ENCODE measurements at places on chromosomes 6 and 20. TPM values are rescaled to one million over a fixed set of nuclear protein-coding genes. Genes with fewer than 3 reads are reported as not detected.

DNA sequence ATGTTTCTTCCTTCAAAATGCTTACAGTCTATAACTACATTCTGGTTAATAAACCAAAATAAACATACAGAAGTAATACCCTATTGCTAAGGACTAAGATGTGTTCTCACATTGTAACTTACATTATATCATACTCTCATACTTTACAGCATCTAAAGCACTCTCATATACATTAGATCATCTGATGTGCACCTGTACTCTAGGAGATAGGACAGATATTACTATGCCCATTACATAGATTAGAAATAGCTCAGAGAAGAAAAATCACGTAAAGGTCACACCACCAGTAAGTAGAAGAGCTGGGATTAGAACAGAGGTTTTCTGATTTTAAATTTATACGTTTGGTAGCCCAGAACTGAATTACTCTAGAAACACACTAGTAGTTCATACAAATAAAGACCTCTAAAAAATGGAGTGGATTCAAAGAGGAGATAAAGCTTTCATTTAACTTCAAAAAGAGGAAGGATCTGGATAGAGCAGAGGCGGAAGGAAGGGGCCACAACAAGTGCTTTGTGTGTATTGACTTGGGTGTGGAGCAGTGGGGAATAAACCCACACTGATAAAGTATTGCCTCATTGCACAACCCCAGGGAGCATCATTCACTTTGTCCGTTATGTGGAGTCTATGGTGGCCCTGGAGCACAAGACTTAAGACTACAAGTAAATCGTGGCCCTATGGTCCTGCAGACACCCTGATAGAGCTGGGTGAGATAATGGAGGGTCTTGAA is 30.9 kb downstream of the SLC2A12 start:
- no peak for DNase-seq

DNA sequence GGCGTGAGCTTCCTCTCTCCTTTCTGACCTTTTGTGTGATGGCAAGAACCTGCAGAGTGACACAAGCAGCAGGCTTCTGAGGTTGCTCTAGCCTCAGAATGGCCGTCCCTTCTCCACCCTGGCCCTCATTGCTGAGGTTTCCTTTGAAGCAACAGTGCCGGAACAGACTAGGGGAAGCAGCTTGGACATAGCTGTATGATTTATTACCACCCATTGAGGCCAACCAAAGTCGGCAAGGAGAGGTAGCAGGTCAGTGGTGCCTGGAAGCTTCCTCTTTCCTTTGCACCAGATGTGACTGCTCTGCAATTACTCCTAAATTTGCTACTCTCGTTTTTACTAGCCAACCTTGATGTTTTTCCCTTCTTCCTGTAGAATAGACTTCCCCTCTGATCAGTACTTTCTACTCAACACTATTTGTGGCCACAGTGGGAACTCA is 31.4 kb downstream of the PTPN1 start:
- no peak for DNase-seq

DNA sequence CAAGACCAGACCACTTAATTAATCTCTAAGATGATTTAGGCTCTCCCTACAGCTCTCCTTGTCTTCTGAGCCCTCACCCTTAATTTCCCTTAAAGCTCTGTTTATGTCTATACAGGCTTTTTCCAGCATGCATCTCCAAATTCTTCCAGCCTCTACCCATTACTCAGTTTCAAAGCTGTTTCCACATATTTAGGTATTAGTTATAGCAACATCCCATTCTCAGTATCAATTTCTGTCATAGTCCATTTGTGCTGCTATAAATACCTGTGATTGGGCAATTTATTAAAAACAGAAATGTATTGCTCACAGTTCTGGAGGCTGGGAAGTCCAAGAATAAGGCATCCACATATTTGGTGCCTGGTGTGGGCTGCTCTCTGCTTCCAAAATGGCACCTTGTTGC is 2.3 kb upstream of the SERPINB1 start:
- DNase-seq: no peak

- DNase-seq: no peak
These were observed 9.5 kb downstream of the NPEPL1 start for GRCh38 chr20:58702161-58702510.

DNA sequence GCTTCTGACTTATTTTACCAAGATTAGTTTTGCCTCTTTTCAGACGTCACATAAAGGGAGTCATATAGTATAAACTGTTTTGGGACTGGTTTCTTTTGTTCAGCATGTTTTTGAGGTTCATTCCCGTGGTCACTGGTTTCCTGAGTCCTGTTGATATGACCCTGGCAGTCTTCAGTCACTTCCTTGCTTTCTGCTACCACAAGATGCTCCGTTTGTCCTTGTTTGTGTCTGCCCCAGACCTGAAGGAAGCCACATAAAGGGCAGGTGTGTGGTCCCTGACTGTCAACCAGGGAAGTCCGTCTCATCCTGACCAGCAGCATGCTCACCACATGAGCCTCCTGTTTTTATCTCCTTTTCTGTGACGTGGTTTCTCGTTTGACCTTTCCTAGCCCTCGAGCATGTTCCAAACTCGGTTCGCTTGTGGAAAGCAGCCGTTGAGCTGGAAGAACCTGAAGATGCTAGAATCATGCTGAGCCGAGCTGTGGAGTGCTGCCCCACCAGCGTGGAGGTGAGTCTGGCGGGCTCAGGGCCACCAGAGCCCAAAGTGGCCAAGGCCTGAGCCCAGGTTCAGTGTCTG is 26.1 kb upstream of the C20orf204 start:
- no peak for DNase-seq

DNA sequence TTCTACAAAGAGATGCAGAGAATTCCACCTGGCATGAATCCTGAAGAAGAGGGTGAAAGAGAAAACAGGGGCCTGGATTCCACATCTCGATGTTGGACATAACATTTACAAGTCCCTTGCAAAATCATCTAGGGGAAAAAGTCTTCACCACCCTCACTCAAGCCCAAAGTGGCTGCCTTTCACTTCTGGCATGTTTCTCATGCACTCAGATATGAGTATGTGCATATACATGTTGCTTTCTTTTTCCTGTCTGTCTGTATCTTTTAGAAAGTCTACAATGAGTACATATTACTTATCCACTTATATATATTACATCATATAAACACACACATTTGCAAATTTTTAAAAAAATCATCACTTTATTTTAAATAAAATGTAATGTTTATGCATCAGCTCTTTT is 159.3 kb downstream of the KIF6 start:
- no peak for DNase-seq

GRCh38 chr6:100472674-100473073 is 8.0 kb upstream of the SIM1 start:
- DNase-seq: peak; percentile 64

DNA sequence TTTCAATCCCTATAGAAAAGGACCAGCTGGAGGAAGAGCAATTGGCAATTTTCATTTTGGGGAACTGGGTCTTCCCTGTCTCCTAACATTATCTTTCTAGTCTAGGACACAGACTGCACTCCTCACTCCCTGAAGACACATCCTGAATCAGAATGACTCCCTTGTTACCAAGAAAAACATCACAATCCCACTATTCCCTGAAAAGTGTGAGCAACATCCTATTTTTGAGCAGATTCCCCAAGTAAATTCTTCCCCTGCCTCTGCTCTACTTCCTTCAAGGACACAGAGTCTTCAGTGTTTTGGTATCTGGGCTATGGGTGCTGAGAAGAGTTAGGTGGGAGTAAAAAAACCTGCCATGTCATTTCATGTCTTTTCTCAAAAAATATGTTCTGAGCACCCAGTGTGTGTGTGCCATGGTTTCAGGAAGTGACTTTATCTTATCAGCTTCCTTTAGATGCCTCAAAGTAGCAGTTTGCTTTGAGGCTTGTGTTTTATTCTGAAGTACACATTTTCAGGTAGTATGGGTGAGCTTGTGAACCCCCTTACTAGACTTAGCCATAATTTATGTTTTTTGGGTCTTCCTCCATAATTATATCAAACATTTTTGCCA is 12.4 kb downstream of the LAMA4 start:
- no peak for DNase-seq

DNA sequence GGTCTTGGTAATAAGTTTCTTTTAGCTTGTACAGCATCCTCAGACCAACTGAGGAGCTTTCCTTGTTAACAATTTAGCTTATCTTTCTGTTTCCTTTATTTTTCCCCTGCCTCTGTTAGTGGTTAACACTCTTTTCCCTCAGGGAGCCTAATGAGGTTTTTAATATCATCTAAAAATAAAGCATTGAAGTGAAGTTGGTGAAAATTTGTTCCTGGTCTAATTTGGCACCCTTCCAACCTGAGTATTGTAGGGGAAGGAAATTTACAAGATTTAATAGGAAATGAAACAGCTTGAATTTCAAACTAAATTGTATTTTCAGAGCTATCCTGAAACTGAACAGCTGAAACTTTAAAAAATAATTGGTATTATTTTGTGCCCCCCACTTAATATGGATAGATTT is 28.1 kb upstream of the VAPB start:
- no peak for DNase-seq

- no peak for DNase-seq
These were observed 7.8 kb upstream of the PTPRK start for GRCh38 chr6:128528241-128528640.

DNA sequence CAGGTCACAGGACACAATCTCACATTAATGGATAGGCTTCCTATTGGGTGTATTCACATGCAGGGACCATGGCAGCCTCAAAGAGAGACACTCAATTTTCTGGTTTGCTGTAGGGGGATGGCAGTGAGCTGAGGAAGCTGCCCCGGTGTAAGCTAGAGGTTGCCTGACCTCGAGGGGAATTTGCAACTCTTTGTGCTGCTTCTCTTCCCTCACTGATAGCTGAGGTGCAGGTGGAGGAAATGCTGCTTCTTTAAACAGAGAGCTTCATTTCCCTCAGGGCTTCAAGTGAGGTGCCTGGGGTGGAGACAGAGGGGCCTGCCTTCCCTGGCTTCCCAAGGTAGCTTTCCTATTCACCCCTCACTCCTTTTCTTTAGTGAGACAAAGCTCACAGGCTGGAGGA is 151.9 kb downstream of the CD83 start:
- no peak for DNase-seq

CALHM4 gene
- not detected for total RNA-seq

PTK7 gene
- total RNA-seq: 44.4 TPM

C6orf15 gene
- not detected for total RNA-seq

PNPLA1 gene
- total RNA-seq: not detected
